HS-5 (cell line): ENCODE measurements at places on chromosomes 7 and 10.

- DNase-seq: peak; percentile 45
Observed at GRCh38 chr7:130352194-130353074, 7.8 kb downstream of the CPA5 start.

DNA sequence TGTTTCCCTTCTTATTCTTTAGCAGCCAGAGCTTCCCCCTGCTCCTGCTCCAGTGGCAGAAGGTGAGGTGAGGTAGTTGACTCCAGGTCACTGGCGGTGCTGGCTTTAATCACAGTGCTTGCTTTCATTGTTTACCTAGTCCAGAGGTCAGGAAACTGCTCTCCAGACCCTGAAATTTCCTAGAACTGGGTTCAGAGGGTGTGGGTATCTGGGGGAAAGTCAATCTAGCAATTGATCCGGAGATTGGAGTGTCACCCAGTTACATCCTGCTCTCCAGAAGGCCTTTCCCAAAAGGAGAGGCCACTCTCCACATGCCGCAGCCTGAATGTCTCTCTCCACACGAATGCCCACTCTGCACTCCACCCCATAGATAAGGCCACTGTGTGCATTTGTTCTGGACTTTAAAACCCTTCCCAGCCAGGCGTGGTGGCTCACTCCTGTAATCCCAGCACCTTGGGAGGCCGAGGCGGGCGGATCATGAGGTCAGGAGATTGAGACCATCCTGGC, 2.1 kb upstream of the MBL2 start:
- no peak for DNase-seq

GRCh38 chr7:119197172-119197876, 972.8 kb downstream of the ANKRD7 start:
- no peak for DNase-seq

DNA sequence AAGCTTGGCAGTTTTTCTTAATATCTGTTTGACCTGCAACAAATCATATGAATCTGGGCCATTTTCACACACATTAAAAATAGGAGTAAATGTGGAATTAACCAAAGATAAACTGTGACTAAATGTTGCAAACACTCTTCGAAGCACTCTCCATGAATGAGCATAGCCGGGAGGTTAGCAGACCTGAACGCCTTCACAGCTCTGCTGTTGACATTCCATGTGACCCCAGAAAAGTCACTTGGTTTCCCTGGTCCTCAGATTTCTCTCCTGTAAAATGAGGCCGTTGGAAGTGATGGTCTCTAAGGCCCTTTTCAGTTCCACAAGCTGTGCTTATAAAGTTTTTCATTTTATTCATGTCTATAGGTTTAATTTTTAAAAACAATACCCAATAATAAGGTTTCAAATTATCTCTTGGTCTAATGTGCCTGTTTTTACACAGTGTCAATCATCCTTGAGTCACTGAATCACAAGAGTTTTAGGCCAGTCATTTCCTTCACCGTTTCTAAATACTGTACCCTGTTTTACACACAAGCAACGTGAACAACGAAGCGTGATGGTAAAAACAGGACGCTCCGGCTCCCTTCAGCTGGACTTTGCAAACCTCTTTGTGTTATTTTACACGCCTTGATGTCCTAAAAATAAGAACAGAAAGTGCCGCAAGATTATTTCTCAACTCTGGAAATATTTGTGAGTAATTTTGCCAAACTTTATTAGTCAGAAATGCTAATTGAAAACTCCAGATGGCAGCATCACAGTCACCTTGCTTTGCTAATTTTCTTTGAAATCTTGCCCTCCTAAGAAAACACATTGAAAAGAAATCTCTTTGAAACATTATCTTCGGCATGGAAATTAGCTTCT, 38.6 kb upstream of the MET start:
- no peak for DNase-seq

DNA sequence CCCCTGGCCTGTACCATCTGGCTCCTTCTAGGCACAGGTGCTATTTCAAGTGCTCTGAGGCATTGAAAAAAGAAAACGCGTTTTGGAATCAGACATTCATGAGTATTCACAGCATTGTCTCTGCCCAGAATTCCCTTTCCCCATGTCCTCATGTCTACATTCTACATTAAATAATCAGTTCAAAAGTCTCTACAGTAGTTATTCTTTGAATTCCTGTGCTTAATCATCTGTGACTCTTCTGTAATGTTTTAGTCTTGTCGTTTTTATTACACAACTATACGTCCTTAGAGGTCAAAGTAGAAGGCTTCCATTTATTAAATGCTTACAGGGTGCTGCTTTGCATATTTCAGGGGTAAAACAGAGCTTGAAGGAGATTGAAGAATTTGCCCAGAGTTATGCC, 95.7 kb downstream of the BICC1 start:
- DNase-seq: no peak

- no peak for DNase-seq
Observed at GRCh38 chr10:22900841-22901601, 26.8 kb upstream of the ARMC3 start.

DNA sequence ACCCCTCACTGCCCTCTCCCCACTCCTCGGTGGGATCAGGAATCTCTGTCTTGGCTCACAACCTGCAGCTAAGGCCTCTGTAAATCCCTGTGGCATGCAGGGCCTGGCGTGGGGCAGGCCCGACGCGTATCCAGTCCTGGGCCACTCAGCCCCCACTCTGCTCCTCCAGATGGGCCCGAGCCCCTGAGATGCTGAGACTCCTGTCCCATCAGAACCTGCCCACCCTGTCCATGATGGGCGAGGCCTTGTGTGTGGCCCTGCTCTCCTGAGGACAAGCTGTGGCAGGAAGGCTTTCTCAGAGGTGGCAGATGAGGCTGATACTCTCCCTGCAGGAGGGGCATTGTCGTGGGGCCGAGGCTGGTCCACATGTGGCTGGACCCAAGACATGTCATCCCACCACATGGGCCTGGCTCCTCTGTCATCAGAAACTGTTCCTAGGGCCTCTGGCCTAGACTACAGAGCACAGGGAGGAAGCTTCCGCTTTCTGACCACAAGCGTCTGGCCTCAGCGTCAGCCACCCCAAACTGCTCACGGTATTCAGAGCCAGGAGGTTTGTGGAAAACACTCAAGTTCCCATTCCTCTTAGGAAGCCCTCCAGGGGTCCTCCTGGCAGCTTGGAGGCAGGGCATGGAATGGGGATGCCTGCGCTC, 6.0 kb downstream of the ALOX5 start:
- DNase-seq: no peak

DNA sequence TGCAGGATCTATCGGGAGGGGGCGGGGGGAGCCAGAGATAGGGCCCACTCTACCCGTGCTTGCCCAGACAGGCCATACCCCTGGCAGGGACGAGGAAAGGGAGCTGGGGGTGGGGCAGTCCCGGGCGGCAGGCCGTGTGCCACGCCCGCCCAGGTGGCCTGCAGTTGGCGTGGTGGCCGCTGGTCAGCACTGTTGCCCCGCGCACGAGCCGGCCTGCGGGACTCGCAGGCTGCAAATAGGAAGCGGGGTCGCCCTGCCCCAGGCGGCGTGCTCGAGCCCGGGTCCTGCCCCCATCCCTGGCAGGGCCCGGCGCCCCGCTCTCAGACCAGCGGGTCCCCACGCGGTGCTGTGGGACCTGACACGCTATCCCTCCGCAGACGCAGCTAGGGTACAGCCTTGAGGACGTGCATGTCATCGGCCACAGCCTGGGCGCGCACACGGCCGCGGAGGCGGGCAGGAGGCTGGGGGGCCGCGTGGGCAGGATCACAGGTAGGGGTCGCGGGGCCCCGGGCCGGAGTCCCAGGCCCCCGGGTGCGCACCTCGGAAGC, 6.7 kb downstream of the PNLIPRP2 start:
- DNase-seq: no peak

GRCh38 chr10:114615600-114616007, 42.5 kb downstream of the ABLIM1 start:
- DNase-seq: no peak

- no peak for DNase-seq
Observed at GRCh38 chr7:126040114-126041045, 1110.8 kb upstream of the POT1 start.

DNA sequence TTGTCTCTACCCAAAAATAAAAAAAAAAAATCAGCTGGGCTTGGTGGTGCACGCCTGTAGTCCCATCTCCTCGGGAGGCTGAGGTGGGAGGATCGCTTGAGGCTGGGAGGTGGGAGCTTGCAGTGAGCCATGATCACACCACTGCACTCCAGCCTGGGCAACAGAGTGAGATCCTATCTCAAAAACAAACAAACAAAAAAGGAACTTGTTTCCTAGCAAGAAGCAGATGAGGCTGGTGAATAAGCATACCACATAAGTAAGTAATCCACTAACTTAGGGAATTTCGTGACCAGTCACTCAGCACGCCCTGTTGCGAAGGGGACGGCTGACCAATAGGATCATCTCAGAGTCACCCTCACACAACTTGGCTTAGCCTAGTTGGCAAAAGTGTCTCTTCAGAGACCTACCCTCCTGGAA, 64.6 kb downstream of the CUX1 start:
- peak; percentile 75 for DNase-seq

DNA sequence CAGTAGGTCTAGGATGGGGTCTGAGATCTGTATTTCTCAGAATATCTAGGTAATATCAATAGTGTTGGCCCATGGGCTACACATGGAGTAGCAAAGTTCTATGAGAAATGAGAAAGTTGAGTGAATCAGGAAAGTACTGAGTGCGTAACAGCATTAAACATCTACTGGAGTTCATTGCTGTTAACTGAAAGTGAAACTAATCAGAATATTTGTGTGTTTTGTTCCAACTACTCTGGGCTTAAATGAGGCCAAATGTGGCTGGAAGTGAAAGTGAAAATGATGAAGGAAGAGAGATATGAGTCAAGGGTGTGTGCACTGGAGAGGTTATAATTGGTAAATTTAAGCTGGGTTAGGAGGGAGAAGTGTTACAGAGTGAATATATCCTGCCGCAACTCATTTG, 46.5 kb downstream of the TMEM106B start:
- peak; percentile 46 for DNase-seq

DNA sequence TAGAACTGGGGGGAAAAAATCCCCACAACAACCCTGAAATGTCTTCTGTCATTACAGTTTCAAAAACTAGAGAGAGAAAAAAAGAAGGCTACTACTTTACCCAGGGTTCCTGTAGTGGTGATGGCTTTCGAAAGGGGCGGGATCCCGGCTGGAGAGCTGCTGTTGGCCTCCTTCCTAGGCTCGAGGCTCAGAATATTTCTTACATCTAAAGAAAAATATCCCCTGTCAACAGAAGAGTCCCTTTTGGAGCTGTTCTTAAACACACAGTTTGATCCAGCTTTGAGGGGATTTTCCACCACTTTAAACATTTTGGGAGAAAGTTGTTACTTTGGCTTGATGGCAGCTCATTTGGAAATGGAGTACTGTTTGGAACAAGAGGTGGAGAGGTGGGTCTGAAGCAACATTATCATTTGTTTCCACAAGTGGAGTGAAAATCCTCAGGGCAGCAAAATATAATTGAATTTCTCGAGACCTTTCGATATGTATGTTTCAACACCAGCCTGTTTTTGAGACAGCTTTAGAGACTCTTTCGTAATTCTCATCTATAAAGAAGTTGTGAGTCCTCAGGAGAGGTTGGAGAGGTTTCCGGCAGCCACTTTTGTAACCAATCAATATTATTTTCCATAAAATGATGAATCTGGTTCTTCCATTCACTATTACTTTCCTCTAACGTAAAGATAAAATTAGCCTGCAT, 5.1 kb downstream of the HOXA13 start:
- no peak for DNase-seq

GRCh38 chr10:132468651-132469050, 68.9 kb upstream of the INPP5A start:
- no peak for DNase-seq

DNA sequence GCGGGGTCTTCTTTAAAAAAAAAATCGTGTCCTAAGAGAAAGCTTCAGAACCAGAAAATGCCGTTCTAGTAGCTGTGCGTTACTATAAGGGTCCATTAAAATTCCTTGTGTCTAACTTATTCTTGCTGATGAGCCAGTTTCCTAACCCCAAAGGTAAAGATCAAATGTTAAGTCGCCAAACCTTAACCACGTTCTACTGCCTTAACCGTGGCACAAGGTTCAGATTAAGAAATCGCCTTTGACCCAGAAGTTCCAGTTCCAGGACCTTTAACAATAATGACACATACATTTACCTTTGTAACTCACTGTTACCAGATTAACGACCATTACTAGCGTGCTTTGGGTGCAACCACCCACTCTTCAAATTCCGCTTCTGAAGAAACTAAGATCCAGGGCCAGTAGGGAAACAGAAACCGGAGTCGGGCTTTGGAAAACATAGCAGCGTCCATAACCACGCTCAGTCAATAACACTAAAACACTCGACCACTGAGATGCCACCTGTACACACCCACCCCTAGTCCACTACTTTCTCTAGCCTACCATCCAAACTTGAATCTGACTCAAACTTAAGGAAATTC, 620 bp downstream of the BET1 start:
- DNase-seq: peak; percentile 15

DNA sequence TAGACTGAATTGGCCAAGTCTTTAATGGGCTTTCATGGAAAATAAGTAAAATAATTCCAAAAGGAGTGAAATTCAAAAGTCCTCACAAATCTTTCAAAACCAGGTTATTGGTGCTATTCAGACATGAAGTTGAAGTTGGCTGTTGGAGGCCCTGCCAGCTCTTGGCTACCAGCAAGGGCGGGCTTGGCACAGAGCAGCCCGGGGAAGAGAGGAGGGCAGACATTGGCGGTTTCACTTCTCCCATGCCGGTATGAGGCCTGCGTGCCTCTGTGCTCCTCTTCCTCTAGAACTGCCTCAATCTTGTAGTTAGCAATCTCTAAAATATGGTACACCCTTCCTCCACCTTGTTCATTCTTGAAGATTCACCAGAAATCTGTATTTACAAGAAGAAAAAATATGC, 16.4 kb upstream of the NPS start:
- DNase-seq: no peak

GRCh38 chr10:103763374-103764202, 91.8 kb downstream of the SH3PXD2A start:
- DNase-seq: no peak
